Activated T-helper 1 cell treated with anti-CD3 and anti-CD28 coated beads, Interleukin-12 subunit alpha, Interleukin-12 subunit beta, Interleukin-2, Interleukin-4 antibody, amounts not matched to agents 30 ng/mL and 10 ng/mL and 1 ng/mL, durations not matched to agents 14 hours and 24 hours and 36 hours (primary cell): ENCODE measurements at places on chromosomes 7 and 10. TPM values are rescaled to one million over a fixed set of nuclear protein-coding genes. Genes with fewer than 3 reads are reported as not detected.

GRCh38 chr10:94178475-94179253 lies 184.1 kb downstream of the NOC3L start:
- no peak for DNase-seq
- H3K4me3 ChIP-seq = no peak overlapping the region
- H3K4me1 ChIP-seq = no peaks in the 10 kb centered on the region

GRCh38 chr10:49025347-49025983 lies 85.8 kb upstream of the LRRC18 start:
- H3K4me1 ChIP-seq = no peaks in the 10 kb centered on the region
- no peak overlapping the region for H3K27ac ChIP-seq
- no peak overlapping the region for H3K4me3 ChIP-seq
- DNase-seq = no peak
- no peaks in the 10 kb centered on the region for H3K36me3 ChIP-seq
- H3K27me3 ChIP-seq = peaks cover 12% of the 10 kb centered on the region

- H3K27me3 ChIP-seq = no peaks in the 10 kb centered on the region
- H3K27ac ChIP-seq = no peak overlapping the region
- H3K4me1 ChIP-seq = no peaks in the 10 kb centered on the region
These were observed 570.2 kb downstream of the ARL4A start for GRCh38 chr7:13257661-13258060.

Gene HOGA1
- total RNA-seq = not detected in 2 replicates
